Left ventricle myocardium superior (tissue), 1 donor: ENCODE measurements at places on chromosomes 12 and 14. TPM values are rescaled to one million over a fixed set of nuclear protein-coding genes. Genes with fewer than 3 reads are reported as not detected.
A peak's percentile ranks its signal among the peaks of the same experiment; 100 is the strongest.

GRCh38 chr12:100120355-100120754 is 22.3 kb downstream of the BLTP3B start:
- DNase-seq: no peak

DNA sequence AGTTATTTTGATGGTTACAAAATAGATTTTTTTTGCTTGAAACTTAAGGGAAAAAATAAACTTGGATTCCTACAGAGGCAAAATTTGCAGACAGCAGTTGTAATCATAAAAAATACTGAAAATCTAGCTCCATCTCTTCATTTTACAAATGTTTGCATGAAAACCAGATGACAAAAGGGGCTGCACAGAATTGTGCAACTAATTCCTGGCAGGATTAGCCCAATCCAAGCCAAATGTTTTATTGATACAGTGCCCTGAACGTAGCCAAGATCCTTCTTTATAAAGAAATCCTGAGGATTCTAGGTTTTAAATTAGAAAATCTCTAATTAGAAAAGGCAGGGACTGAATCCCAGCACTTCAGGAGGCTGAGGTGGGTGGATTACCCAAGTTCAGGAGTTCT is 356.4 kb upstream of the SEL1L start:
- no peak for DNase-seq

DNA sequence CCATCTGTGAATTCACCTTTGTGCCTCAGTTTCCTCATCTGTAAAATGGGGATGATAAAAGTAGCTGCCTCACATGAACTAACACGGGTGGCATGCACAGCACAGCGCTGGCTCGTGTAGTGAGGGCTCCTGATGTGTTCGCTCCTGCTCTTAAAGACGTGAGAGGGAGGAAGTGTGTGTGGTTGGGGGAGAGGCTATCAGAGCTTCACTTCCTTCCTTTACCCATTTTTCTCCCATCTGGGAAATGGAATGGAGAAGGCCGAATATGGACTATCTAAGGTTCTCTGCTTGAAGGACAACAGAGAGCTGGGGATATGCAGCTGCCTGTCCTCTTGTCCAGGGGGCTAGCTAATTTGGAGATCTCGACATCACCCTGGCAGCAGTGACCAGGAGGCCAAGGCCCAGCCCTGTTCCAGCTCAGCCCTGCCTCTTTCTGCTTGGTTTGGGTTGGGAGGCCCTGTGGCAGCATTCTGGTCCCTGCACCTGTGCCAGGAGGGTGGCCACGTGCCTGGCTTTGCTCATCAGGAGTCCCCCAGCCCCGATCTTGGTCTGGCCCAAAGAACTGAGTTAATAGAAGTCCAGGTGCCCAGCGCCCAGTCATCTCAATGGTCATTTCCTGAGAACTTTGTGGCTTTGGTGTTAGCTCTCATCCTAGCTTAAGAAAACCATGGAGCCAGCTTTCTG is 44.5 kb upstream of the ESRRB start:
- DNase-seq: no peak

DNA sequence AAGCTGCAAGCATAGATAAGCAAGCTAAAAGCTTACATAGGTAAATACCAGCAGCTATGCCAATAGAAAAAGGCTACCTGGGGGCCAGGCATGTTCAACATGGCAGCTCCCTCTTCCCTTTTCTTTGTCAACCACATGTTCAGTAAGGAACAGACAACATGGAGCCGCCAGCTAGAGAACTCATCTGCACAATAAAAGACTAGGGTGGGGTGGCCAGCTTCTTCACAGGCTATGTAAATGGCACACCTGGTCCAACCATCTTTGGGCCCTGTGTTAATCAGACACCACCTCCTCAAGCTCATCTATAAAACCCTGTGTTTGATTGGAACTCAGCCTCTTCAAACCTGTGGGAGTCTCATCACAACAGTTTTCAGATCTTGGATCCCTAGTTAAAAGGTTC is 129.7 kb upstream of the TMPO start:
- no peak for DNase-seq

DNA sequence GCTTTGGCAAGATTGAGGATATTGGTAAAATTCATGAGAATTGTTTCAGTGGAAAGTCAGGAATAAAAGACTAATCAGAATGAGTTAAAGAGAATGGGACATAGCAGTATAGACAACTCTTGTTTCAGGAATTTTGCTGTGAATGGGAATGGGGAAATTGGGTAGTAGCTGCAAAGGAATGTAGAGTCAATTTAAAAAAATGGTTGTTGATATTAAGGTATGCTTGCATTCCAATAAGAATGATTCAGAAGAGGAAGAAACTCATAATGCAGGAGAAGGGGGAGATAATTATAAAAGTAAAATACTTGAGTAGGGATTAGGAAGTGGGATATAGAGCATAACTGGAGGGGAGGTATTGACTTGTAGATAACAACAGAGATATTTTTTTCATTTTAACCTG is 40.7 kb downstream of the MNAT1 start:
- no peak for DNase-seq

DNA sequence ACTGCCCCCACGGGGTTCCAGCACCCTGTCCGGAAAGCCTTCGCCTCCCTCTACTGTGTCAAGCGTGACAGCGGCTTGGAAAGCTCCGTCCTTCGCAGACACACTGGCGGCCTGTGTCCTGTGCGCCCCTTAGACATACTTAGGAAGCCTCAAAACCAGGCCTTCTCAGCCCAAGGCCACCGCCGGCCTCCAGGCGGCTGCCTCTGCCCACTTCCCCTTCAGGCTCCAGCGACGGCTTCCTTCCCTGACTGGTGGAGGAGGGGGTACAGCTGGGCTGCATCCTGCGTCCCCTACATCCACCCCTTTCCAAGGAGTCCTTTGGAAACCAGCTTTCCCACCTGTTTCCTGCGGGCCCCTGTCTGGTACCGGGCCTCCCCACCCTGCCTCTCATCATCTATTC is 2.5 kb upstream of the CACNA2D4 start:
- DNase-seq: no peak

DNA sequence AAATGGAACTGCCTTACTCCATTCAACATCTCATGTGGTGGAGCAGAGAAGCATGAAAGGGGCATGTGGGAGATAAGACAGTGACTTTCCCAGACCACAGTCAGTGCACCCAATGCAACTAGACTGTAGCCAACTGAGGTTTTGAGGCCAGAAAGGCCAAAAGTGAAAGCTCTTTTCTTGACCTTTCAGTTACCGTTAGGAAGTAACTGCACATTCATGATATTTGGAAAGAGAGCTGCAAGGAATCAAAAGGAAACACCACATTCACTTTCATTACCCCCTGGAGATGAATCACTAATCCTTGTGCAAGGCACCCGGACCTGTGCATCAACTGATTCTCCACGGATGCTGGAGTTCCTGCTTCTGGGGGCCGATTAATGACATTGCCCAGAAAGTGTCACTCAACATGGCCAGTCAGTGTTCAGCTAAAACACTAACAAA is 72.9 kb upstream of the ELK3 start:
- DNase-seq: no peak

DNA sequence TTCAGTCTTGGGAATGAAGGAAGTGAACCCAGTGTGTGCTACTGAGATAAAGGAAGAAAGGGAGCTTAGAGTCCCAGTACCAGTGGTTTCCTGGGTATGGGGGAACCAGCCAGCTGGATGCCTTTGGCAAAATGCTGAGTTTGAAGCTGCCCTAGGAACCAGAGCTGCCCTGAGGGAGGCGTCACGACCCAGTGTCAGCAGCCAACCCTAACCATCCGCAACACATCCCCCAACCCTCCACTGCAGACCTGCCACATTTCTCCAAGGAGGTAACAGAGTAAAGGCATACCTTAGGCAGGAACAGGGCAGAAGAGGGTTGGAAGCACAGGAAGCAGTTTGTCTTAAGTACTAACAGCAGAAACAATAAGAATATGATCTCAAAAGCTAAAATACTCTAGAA is 28.6 kb downstream of the PRDM4 start:
- no peak for DNase-seq

DNA sequence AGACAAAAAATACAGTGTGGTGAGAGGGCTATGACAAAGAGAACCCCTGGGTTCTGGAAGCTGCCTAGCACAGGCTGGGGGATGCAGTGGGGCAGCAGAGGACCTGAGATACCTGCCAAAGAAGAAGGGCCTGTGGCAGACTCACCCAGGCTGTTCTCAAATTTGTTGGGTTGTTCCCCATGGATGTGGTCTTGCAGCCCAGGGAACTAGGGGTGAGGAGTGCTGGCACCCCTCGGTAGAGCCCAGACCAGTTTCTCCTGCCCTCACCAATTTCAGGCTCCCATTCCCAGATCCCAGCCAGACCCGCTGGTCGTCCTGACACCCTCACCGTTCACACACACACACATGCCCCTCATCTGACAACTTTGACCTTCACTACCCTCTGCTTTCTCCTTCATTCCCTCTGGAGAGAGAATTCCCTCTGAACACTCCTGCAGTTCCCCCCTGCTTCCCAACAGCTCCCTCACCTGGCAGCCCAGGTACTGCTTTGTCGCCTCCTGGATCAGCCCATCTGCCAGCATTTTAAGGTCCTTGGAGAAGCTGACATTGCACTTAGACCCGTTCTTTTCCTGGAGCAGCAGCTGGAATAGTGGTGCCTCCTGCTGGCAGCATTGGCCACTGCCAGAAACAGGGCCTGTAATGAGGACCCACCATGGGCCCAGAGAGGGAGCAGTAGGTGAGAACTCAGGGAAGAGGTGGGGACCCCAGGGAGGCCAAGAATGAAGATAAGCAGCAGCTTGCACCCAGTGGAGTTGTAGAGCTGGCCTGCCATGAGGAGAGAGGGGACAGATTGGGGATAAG is 5.9 kb upstream of the GDF11 start:
- DNase-seq: peak; percentile 73

- DNase-seq: no peak
These were observed 183.4 kb downstream of the PTPN11 start for GRCh38 chr12:112602150-112602549.

DNA sequence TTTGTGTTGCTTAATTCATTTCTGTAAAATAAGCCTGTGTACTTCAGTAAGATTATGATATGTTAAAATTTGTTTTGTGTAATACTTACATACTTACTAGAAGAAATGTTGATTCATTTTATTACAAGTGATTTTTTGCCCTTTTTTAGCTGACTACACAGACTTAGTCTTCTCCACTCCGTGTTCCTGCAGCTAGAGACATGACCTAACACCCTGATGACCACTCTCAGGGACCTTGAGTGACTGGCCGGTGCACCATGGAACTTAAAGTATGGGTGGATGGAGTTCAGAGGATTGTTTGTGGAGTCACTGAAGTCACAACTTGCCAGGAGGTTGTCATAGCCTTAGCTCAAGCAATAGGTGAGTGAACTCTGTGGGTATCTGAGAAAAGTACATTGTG is 69.8 kb downstream of the BHLHE41 start:
- DNase-seq: no peak

GRCh38 chr14:55926007-55926406 is 192.2 kb upstream of the PELI2 start:
- no peak for DNase-seq

DNA sequence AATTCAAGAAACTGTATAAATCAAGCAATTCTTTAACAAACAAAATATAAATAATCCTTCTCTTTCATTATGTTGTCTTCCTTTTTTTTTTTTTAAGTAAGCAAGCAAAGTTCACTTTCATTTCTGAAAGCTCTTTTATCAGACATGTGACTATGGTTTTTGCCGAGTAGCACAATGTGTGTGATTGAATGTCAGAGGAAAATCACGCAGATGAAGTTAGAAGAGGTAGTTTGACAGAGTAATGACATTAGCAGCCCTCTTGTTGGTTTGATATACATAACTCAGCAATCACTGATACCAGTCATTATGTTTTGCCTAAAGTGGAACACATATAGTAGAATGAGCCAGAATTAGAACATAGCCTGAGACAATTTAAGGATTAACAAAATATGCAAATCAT is 19.0 kb downstream of the ALX1 start:
- DNase-seq: no peak

DNA sequence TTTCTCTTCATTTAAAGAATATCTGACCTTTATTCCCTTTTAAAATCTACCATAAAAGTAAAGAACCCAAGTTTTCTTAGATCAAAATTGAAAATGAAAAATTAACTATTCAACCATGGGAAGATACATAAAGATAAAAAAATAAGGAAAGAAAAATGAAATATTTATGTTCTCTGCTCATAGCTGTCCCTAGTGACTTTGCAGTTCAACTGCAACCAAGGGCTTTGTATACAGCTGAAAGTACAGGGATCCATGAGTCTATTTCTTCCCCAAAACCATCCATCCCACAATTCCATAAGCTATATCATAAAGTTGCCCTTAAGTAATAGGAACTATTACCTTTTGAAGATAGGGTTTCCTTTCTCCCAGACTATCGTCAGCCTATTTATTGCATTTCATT is 113.1 kb downstream of the ITPR2 start:
- no peak for DNase-seq

DNA sequence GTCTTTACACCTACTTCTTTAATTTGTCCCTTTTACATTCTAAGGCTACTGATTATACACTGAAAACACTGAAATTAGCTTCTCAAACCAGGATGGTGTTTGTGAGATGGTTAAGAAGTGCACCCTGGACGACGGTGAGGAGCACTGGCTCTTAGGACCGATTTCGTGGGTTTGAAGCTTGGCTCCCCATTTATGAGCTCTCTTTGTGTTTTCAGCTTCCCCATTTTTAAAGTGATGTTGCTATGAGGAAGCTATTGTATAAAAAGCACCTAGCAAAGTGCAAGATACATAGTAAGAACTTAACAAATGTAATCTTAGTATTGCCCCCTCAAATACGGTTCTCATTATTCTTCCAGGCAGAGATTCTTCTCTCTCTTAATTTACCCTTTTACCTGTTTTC is 4.7 kb downstream of the NFYB start:
- no peak for DNase-seq

GRCh38 chr12:3218228-3219171 is 141.3 kb downstream of the TSPAN9 start:
- peak; percentile 91 for DNase-seq

- DNase-seq: peak; percentile 66
These were observed 328.7 kb downstream of the DPF3 start for GRCh38 chr14:72565149-72565559.

- DNase-seq: no peak
These were observed 90.0 kb upstream of the SLC38A4 start for GRCh38 chr12:46915836-46916235.

- DNase-seq: no peak
These were observed 124.6 kb downstream of the KICS2 start for GRCh38 chr12:64097366-64098105.

- DNase-seq: no peak
These were observed 131.8 kb upstream of the CPSF6 start for GRCh38 chr12:69107541-69107940.

The TEX52 gene
- total RNA-seq: not detected

The KRT85 gene
- not detected for total RNA-seq

The SELPLG gene
- 4.1 TPM for total RNA-seq

The KCNA5 gene
- 2.2 TPM for total RNA-seq

The PDE3A gene
- total RNA-seq: 171 TPM

The DHRS2 gene
- total RNA-seq: not detected

The RNASE3 gene
- total RNA-seq: not detected

The DNAI7 gene
- 0.89 TPM for total RNA-seq

The TPPP2 gene
- total RNA-seq: 1.2 TPM

The TCL1A gene
- total RNA-seq: not detected

The PRKD1 gene
- total RNA-seq: 3.0 TPM

The KCNH3 gene
- 0.30 TPM for total RNA-seq

The TSPAN19 gene
- total RNA-seq: not detected

The SOAT2 gene
- 0.12 TPM for total RNA-seq

The ABHD12B gene
- not detected for total RNA-seq

The NEK9 gene
- total RNA-seq: 119 TPM

The RIMKLB gene
- total RNA-seq: 9.7 TPM

The PRB2 gene
- not detected for total RNA-seq
